ENCODE measurements at places on chromosomes 13 and 19. TPM values are rescaled to one million over a fixed set of nuclear protein-coding genes. Genes with fewer than 3 reads are reported as not detected.

DNA sequence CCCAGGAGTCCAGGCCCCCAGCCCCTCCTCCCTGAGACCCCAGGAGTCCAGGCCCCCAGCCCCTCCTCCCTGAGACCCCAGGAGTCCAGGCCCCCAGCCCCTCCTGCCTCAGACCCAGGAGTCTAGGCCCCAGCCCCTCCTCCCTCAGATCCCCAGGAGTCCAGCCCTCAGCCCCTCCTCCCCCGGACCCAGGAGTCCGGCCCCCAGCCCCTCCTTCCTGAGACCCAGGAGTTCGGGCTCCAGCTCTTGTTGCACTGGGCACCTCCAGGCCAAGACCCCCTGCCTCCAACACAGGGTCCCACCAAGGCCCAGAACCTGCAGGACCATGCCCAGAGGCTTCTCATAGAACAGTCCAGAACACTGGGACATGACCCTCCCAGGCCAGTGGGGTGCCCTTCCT is 3.8 kb downstream of the ERCC1 start:
- DNase-seq: no peak

DNA sequence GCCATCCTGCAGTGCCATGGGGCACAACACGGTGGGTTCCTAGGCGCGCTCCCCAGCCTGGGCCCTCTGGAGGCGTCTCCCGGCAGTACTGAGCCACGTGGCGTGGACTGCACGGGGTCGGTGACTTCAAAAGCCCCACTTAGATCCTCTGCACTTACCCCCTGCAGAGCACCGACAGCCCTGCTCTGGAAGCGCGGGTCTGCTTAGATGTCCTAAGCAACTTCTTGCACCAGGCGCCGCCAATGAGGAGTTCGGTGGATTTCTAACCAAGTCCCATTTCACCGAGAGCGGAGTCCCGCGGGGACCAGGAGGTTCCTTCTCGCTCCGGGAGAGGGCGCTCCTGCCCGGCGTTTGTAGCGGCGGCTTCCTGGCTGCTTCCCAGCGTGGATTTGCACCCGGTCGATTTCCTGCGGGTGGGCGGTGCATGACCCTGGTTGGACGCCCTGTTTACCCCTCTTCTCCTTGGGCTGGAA is 25.2 kb upstream of the ZNF845 start:
- peak; percentile 15 for DNase-seq

GRCh38 chr13:29476046-29476445 is 119.4 kb downstream of the SLC7A1 start:
- DNase-seq: no peak

DNA sequence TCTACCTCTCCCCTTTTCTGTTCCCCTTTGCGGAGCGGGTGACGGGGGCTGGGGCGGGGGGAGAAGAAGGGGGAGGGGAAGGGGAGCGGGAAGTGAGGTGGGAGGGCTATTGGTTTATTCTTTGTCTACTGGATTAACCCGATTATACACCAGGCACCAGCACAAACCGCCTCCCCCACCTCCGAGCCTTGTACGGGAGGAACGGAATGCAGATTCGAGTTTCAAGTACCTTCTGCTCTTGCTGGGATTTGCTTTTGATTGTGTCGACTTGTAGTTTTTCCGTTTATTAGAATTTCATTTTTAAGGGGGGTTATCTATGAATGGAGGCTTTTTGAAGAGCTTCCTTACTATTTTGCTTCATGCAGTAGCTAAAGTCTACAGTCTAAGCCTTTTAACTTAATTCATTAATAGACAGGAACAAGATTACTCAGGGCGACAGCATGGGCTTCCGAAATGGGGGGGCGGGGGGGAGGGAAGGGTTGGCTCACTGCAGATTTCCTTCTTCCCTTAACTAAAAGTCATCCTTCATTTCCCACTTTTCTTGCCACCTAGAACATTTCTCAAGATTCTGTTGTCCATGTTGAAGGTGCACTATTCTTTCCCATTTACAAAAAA is 937 bp upstream of the SPRY2 start:
- DNase-seq: peak; percentile 63

DNA sequence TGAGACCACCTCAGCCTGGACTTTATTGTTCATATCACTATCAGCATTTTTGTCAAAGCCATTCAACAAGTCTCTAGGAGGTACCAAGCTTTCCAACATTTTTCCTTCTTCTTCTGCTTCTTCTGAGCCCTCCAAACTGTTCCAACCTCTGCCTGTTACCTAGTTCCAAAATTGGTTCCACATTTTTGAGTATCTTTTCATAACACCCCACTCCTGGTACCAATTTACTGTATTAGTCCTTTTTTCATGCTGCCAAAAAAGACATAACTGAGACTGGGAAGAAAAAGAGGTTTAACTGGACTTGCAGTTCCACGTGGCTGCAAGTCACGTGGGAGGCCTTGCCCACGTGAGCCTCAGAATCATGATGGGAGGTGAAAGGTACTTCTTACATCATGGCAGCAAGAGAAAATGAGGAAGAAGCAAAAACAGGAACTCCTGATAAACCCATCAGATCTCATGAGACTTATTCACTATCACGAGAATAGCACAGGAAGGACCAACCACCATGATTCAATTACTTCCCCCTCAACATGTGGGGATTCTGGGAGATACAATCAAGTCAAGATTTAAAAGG is 215.1 kb downstream of the PCDH17 start:
- DNase-seq: no peak

DNA sequence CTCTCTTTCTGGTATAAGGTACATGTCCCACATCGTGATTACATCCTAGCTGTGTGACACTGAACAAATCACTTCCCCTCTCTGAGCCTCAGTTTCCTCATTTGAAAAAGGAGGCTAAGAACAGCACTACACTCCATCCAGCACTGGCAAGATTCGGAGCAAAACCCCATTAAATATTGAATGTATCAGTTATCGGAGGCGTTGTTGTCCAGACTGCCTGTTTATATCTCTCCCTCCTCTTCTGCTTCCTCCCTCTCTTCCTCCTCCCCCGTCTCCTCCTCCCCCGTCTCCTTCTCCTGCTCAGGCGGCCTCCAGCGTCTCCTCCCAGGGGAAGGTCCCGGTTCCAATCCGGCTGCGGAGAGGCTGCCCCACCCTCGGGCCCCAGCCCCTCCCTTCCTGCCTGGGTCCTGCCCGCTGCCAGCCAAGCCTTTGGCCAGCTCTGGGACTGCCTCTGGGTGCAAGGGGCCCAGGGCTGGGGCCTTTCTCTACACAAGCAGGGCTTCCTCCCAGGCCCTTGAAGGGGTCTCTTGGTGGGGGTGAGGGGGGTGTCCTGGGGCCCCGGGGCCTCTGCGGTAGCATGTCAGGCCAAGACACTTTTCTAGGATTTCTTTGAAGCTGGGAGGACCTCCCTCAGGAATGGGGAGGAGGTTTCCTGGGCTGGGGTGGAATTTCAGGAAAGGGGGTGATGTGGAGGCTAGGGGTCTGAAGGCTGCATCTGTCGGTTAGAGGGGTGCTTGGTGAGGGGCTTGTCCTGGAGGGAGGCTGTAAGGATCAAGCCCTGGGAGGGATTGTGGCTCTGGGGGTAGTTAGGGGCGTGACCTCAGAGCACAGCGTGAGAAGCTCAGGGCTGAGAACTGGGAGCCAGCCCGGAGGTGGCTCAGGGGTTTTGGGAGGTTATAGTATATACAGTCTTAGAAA is 1.9 kb downstream of the RRAS start:
- peak; percentile 95 for DNase-seq

The ARRDC5 gene
- total RNA-seq: not detected

The ZNF582 gene
- total RNA-seq: 11.3 TPM

The GAPDHS gene
- total RNA-seq: not detected

The CCDC122 gene
- 16.1 TPM for total RNA-seq

The ZNF607 gene
- total RNA-seq: 10.4 TPM

Measured in umbilical cord (tissue), 2 donors.